ENCODE measurements at places on chromosomes 4 and X.

DNA sequence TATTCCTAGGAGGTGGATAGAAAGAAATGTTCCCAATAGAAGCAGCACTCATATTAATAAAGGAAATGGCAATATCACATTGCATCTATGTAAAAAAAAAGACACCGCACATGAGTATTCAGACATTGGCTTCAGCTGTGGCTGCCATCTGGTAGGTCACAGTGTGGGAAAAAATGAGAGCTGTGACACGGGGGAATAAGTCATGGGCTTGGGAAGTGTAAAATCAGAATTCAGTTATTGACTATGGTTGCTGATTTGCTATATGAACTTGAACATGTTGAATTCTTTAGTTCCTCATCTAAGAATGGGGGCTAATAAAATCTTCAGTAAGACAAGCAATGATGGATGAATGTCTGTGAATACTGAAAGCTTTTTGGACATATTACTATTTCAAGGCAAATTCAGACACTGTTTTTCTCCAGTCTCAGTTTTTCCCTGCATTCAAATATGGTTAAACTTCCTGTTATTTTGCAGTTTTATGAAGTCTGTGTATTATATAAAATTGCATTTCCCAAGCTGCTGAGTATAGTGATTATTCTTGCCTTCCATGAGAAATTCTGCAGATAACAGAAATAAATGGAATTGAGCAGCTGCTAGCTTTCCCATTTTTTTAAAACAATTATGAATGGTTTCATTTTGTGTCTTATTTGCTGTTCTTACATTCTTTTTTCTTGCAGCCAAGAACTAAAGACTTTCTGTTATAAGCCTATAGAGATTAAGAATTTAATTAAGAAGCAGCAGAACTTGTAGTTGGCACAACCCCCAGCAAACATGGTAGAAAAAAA, 221.0 kb downstream of the ANKRD50 start:
- no peak for DNase-seq

DNA sequence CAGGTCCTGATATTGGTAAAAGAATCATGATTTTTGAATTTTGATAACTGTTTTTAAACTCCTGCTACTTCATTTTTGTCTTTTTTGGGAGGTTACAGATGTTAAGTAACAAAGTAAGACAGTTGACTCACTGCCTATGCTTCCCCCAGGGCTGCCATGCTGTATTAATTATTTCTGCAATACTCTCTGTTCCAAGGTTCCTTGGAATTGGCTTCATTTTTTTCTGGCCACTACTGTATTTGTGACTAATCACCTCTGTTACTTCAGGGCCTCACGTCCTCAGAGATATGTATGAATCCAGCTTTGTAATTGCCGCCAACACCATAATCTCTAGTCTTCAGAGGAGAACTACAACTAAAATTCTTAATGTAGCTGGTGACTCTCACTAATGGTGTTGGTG, 1729.3 kb downstream of the C4orf33 start:
- DNase-seq: no peak

DNA sequence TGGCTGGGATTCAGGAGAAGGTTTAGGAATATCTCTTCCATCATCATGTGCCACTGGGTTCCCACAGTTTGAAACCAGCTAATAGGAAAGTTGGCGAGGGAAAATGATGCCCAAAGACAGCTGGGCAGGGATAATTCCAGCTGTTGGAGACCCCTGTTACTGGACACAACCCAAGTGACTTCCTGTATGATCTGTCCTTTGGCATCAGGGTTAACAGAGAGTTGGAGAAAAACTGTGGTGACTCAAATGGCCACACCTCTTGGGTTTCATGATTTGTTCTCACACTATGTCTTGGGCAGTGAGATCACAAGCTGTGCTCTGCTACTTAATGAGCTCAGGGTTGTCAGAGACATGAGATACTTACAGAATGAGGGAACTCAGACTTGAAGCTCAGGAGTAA, 3.8 kb downstream of the FGF16 start:
- DNase-seq: no peak

DNA sequence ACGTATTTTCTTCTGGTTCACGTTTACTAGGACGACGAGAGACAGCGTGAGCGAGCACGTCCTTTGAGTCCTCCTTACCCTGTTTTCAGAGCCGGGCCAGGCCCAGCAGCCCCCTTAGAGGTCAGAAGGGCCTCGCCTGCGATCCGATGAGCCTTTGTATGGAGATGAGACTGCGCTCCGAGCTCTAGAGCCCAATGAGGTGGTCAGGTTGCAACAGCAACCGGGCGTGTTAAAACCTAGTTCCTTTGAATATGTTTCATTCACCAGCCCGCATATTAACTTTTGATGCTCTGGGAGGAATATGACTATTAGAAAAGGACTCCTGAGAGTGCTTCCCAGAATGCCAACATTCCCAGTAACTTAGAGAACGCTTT, 55.6 kb upstream of the TADA2B start:
- DNase-seq: no peak

DNA sequence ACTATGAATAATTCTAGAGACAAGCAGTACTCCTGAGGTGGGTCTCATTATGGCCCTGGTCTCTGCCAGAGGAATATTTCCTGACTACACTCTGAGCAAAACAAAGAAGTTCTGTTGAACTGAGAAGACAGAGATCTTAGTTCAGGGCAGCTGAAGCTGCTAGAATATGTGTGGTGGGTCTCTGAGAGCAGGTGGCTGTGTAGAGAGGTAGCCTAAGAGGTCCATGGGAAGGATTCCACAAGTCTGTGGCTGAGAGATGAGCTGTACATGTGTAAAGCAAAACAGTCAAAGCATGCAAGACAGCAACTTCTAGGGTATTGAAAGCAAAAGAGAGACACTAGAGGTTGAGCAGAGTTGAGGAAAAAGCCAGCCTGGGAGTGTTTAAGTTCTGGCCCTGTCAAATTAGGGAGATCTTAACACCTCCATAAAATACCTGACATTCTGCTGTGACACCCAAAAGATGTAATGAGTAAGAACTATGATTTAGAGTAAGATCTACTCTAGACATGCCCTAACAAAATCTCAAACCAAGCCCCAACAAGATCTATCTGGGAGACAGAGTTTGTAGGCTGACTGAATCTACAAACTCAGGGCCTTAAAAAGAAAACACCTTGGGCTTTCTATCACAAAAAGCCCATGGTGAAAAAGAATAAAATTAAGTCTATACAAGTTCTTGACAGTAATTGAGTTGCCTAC, 274.4 kb downstream of the BANK1 start:
- DNase-seq: no peak

DNA sequence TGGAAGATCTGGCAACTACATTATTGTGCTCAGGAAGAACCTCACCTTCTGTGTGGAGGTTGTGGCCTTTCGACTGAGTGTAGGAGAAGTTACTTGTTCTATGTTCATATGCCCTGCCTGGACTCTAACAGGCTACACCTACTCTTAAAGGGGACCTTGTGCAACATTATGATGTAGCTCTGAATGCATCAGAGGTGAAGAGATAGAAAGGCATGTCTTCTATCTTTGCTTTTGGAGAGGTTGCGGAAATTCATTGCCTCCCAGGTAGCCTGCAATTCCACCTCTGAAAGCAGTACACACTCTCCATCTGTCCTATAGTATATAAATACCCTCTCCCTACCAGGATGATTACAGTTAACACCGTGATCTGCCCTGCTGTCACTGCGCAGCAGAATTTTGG, 7.1 kb upstream of the SLAIN2 start:
- DNase-seq: no peak

DNA sequence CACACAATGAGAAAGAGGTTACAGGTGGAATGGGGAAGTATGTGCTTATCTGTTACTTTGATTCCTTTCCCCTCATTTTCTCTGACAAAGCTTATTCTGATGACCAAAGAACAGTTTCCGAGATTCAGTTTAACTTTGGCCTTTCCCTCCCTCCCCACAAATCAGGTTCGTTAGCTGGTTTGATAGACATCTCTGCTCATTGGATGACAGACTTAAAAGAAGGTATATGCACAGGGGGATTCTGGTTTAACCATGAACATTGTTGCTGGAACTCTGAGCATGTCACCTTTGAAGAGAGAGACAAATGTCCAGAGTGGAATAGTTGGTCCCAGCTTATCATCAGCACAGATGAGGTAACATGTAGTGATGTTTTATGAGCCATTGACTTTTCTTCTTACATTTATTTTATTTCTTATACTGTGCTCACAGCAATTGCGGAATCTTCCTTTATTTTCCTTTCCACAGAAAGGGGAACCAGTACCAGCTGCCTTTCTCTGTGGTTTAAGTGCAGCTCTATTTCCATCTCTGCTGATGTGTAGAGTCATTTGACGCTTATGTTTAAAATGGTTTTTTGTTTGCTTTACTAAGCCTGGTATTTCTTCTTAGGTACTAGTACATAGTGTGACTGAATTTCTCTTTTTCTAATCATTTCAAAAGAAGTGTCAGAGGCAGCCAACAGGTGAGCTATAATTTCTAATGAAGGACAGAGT, 125.0 kb downstream of the AKAP4 start:
- no peak for DNase-seq

- peak; percentile 91 for DNase-seq
These were observed at the start of gene FGD1 for GRCh38 chrX:54495814-54496516. Gene FGD1, minus strand, starts transcription at chrX:54496234. Its CDS starts 802 bp downstream, at chrX:54495432.

DNA sequence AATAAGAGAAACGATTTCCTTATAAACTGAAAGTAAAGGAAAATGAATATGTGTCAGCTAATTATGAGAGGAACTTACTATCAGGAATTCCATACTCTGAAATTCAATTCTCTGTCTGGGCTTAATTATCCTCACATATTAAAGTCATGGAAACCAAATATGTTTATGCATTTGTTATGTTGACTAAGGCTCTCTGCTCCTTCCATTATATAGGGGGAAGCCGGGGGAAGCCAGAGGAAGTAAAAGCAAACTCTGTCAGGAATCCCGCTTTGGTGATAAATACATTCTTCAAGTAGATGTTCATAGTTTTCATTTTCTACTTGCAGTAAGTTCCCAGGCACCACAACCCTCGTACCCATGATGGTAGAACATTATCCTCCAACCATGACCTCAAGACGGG, 142.8 kb upstream of the VCX2 start:
- DNase-seq: no peak

Measured in esophagus muscularis mucosa (tissue), 4 donors.